Left colon (tissue), 2 donors: ENCODE measurements at places on chromosomes 4 and X. TPM values are rescaled to one million over a fixed set of nuclear protein-coding genes. Genes with fewer than 3 reads are reported as not detected.

GRCh38 chrX:112967903-112968302, 127.3 kb upstream of the AMOT start:
- DNase-seq: no peak

DNA sequence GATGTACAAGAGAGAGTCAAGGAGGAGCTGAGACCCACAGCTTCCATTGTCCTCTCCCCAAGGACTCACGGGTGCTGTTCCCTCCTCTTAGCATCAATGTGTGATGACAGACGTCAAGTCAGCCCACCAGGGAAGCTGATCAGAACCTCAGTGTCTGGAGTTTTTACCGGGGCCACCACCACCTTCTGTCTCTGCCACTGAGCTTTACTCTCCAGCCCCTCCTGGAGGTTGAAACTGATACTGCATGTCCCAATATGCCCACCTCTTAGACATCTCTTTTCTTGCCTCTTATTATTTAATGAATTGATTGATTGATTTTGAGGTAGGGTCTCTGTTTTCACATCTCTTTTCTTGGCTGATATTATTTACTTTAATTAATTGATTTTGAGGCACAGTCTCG, 10.3 kb upstream of the AKAP17A start:
- DNase-seq: peak; percentile 63

GRCh38 chr4:133081246-133081645, 67.8 kb upstream of the PCDH10 start:
- no peak for DNase-seq

- no peak for DNase-seq
Measured at GRCh38 chr4:11741190-11741652, 312.5 kb upstream of the HS3ST1 start.

GRCh38 chr4:148261848-148262247, 180.4 kb downstream of the NR3C2 start:
- no peak for DNase-seq

DNA sequence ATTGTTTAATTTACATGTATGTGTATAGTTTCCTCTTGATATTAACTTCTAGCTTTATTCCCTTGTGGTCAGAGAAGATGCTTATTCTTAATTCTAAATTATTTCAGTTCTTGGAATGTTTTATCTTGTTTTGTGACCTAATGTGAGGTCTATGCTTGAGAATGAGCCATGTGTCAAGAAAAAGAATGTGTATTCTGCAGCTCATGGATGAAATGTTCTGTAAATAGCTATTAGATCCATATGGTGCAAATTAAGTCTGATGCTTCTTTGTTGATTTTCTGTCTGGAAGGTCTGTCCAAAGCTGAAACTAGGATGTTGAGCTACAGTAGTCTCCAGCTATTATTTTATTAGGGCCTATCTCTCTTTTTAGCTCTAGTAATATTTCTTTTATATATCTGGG, 187.3 kb upstream of the RASGEF1B start:
- no peak for DNase-seq

DNA sequence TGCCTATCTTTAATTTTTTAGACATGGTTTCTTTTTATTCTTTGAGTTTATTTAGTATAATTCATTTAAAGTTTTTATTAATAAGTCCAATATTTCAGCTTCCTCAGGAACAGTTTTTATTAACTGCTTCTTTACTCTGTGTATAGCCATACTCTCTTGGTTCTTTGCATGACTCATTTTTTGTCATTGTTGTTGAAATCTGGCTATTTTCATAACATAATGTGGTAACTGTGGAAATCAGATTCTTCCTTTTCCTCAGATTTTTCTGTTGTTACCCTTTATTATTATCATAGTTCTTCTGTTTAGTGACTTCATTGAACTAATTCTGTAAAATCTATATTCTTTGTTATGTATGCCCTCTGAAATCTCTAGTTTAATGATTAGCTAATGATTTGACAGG, 124.9 kb upstream of the CYSLTR1 start:
- no peak for DNase-seq

DNA sequence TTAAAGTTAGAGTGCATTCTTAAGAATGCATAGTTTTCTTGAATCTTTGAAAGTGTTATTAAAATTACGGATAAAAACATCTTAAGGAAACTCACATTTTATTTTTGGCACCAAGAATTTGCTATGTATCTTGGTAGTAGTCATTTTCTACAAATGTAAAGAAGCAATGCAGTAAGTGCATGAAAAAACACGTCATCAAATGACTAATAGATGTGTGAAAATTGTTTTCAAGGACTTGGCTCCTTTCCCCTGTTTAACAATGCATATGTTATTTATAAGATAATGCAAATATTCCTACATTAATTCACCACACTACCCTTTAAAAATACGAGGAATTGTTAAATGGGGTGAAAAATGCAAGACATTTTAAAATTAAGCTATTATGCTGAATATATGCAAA, 461.2 kb upstream of the PCDH7 start:
- no peak for DNase-seq

DNA sequence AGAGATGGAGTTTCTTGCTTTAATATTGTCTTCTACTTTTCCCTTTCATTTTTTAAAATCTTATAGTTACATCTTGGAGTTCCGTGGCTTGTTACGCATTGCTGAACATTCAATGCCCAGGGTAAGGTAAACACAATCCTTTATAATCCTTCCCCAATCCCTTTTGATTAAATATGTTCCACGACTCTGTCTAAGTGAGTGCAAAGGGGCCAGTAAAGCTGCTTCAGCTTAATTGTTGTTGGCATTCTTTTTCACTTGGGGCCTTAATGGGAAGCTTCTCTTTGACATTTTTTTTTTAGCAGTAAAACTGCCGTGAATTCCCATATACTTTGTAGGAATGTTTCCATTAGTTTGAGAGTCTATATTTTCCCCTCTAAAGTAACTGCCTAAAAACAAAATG, 1028.1 kb downstream of the C4orf33 start:
- DNase-seq: no peak

TMPRSS11A gene
- not detected for total RNA-seq

GSTCD gene
- total RNA-seq: 6.4 TPM

GRCh38 chr4:61555789-61556188, 355.7 kb downstream of the ADGRL3 start:
- no peak for DNase-seq

- DNase-seq: no peak
Measured at GRCh38 chrX:133513123-133513522, 97.8 kb upstream of the GPC4 start.

- no peak for DNase-seq
Measured at GRCh38 chr4:139783741-139784484, 118.3 kb downstream of the MGST2 start.

GRPR gene
- total RNA-seq: 0.14 TPM

DNA sequence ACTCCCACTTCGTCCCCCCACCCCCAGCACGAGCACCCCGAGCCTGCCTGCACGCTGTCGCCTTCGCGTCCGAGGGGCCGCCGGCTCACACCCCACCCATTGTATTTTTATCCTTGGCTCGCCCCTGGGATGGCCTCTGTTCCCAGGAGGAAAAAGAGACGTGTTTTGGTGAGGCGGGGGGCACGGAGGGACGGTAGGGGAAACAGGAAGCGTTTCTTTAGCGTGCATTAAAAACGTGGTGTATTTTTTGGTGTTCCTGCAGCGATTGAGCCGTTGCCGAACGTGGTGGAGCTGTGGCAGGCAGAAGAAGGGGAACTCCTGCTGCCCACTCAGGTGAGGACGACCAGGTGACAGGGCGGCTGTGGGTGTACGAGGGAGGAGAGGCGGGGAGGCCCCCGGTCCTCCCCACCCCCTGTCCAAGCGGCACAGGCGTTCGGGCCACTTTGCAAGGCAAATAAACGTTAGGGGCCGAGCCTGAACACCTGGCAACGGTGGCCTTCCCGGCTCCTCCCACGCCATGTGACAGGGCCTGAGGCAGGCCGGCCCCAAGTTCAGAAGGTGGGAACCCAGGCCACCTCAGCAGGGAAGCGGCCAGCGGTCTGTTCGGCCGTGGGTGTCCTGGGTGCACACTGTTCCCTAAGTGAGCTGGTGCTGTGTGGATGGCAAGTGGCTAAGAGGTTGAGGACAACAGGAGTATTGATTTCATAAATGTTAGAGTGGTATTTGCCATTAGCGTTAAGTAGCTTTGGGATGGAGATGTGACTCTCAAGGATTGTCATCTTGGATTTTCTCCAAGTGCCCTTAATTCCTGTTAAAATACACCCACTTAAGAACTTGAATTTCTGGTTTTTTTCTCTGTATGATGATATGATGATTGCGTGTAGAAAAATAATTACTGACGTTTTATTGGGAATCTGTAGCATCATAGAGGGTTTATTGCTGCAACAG, 1.1 kb downstream of the TMEM131L start:
- peak; percentile 92 for DNase-seq

GRCh38 chr4:17665346-17665745, 50.9 kb downstream of the MED28 start:
- no peak for DNase-seq

GRCh38 chr4:87409420-87409939, 12.9 kb upstream of the NUDT9 start:
- peak; percentile 38 for DNase-seq

SUPT20HL1 gene
- not detected for total RNA-seq

FOXR2 gene
- not detected for total RNA-seq

DNA sequence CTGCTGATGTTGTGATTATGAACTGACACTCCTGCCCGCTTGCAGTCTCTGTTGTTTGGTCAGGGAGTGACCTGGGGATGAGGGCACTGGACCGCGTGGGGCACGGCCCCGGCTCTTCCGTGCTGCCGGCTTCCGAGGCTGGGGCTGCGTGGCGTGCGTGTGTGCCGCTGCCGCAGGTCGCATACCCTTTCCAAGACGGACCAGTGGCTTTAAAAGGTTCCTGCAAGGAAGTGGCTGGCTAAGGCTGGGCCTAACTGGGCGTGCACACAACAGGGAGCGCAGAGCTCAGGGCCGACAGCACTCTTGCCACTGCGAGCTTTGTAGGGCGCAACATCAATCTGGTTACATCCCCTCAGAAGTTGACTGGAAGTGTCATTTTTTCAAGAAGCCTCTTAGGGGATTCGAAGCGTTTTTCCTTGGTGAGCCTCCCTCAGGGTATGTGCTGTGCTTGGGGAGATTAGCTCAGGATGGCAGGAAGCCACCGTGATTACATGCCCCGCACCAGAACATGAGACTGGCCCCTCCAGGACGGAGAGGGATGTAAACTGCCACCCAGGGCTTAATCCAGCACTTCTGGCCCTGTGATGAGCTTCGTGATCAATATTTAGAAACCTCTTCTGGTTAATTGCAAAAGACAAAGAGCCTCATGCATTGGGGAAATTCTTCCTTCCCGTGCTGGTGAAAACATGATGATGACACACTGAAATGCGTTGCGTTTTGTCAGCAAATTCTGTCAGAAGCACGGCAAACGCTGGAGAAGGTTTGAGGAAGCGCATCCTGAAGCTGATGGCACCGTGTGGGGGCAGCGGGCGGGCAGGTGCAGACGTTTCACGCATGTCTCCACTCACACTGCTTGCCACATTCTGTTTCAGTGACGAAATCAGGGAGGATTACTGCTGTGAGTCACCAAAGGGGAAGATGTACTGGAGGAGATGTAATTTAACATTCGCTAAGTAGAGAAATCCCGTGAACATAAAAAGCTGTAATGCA, 11.1 kb downstream of the MAEA start:
- no peak for DNase-seq

DNA sequence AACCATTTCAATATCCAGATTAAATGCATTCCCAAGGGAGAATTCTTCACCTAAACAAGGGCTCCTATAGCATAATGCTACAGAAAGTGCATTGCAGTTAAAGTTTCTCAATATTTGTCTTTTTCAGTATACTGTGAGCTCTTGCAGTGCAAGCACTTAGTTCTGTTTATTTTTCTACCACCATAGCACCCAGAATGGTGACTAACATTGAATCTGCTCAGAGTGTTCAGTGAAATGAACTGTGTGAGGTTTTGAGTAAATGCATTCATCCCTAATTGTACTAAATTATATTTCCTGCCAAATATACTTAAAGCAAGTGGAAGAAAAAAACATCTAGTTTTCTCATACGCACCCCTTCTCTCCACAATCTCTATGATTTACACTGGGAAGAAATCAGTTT, 383.9 kb downstream of the PCDH7 start:
- DNase-seq: no peak

SNX25 gene
- total RNA-seq: 24.2 TPM

- no peak for DNase-seq
Measured at GRCh38 chr4:1253831-1254230, 4.9 kb upstream of the CTBP1 start.

USP17L20 gene
- not detected for total RNA-seq

DNA sequence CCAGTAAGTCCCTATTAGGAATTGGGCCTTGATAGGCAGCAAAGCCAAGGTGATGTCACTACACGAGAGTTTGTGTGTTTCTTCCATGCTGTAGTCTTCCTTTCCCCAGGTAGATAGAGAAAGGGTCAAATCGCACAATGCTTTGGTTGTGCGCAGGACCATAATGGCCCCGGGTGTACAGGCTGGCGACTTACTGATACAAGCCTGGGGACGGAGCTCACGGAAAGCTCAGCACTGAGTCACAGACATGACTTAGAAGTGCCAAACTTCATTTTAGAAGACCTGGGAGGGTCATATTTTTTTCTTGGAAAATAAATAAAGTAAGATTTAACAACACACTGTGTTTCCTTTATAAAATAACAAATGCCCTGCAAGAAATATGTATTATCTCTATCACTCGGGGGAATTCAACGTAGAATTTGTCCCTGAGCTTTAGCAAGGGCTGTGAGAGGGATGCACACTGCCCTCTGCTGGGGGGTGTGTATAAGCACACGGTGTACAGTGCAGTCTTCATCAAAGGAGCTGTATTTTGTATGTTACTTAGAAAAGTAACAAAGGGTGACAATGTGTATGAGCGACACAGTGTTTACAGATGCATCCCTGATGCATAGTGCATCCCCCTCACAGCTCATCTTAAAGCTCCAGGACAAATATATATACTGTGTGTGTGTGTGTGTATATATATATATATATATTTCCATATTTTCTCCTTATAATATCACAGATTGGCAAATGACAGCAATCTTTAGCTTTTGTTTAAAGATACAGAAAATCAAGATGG, 254.5 kb upstream of the VEGFC start:
- DNase-seq: no peak

- no peak for DNase-seq
Measured at GRCh38 chrX:12865359-12865758, 1.5 kb upstream of the TLR7 start.

DNA sequence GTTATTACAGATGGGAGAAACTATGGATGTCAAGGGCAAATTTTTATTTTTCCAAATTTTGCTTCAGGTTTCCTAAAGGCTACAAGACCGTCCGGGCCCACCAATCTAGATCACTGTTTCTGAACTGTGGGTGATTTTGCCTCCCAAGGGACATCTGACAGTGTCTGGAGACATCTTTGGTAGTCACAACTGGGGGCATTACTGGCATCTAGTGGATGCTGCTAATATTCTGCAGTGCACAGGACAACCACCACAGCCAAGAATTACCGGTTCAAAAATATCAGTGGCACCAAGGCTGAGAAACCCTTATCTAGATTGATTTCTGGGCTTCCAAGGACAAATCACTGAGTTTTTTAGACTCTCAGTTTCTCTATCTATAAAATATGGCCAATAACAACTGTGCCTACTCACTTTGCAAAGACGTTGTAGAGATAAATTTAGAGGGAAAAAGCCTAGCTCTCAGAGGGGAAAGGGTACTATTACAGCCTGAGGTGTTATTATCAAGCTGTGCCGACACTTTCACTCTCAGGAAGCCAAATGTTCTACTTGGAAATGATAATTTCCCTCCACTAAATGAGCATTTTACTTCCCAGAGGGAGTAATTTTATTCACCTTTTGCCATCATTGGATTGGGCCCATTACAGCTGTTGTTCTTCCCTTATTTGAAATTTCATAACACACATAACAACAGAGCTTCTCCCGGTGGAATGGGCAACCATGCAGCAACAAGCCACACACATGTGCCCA, 442.1 kb downstream of the CENPC start:
- no peak for DNase-seq

GRCh38 chrX:8672176-8672575, 59.8 kb downstream of the ANOS1 start:
- no peak for DNase-seq
